Cerebellar nuclear complex (tissue), 1 donor: ENCODE measurements at places on chromosomes 16 and 17.

DNA sequence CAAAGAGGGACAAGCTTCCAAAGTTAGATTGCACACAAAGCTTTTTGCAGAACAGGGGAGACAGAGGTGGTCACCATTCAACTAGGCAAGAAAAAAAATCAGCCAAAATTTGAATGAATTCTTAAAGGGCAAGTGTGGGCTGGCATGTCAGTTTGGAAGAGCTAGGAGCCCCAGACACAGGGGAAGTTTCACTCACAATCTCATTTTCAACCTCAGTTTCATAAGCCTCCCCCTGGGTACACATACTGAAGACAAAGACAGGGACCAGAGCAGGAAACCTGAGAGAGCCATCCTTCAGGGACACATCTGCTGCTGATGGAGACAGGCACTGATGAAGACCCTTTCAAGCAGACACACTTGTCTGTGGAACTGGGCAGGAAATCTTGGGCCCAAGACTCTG, 106.3 kb upstream of the PSMD7 start:
- DNase-seq = no peak

DNA sequence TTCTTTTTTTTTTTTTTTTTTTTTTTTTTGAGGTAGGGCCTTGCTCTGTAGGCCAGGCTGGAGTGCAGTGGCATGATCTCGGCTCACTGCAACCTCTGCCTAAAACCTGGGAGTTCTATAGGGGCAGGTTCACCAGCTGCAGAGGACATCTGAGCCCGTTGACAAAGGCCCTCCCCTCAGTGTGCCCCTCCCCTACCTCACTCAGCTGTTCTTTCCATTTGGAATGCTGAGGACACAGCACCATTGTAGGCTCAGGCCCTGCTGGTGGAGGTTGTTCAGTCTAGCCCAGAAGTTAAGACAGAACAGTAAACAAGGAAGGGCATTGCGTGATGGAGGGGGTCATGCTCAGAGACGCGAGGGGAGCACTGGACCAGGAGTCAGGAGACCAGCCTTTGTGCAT, 21.8 kb upstream of the KIF19 start:
- no peak for DNase-seq

DNA sequence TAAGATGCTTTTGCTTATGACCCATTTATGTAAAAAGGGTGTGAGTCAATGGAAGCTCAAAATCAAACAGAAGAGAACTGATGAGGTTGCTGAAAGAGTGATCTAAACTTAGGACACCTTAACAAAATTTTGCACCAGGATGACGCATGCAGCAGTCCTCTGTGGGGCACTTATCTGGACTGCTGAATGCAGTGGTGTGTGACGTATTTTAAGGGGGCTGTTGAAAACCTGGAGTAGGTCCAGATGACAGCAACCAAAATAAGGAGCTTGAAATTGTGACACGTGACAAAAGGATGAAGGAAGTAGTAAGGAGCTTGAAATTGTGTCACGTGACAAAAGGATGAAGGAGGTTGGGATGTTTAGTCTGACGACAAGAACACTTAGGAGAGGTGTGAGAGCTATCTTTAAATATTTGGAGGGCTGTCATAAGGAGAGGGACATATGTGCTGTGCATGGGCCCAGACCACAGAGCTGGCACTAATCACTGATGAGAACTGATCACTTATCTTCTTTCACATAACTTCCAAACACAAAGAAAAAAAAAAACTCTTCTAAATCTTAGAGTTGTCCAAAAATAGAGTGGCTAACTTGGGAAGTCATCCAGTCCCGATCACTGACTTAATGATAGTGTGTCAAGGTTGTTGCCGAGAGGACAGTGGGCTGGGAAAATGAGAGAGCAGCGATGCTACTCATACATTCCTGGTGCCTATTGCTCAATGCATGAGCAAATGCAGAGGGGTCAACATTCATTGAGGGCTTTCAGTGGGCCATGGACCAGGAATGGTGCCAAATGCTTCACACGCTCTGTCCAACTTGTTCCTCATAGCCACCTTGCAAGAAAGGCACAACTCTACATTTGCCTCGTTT, 264.2 kb upstream of the ZFHX3 start:
- DNase-seq = no peak

GRCh38 chr16:85839681-85840240, 40.3 kb downstream of the COX4I1 start:
- no peak for DNase-seq

DNA sequence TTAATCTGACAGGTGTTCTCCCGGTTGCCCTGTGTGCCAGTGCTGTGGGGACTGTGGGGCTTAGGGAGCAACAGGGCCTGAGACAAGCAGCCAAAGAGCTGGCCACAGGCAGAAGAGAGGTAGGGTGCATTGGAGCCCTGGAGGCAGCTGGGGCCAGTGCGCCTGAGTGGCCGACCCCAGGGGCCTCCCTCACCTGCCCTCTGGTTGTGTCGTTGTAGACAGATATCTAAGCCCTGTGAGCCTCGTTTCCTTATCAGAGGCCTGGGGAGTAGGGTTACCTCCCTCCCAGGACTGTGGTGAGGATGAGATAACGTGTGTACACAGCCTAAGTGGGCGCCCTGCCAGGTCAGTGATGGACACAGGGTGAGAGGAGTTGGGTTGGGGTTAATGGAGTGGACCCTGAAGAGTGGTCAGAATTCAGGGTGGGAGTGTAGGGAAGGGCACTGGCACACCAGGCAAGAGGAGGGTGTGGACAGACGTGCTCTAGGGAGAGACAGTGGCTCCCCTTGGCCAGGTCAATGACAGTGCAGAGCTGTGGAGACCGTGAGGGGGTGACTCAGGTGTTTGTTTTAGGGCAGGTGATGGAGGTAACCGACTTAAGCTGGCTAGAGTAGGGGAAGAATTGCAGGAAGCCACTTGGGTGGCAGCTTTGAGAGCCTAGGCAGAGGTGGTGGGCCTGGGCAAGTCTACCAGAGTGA, 3.4 kb downstream of the NARF start:
- DNase-seq = no peak

DNA sequence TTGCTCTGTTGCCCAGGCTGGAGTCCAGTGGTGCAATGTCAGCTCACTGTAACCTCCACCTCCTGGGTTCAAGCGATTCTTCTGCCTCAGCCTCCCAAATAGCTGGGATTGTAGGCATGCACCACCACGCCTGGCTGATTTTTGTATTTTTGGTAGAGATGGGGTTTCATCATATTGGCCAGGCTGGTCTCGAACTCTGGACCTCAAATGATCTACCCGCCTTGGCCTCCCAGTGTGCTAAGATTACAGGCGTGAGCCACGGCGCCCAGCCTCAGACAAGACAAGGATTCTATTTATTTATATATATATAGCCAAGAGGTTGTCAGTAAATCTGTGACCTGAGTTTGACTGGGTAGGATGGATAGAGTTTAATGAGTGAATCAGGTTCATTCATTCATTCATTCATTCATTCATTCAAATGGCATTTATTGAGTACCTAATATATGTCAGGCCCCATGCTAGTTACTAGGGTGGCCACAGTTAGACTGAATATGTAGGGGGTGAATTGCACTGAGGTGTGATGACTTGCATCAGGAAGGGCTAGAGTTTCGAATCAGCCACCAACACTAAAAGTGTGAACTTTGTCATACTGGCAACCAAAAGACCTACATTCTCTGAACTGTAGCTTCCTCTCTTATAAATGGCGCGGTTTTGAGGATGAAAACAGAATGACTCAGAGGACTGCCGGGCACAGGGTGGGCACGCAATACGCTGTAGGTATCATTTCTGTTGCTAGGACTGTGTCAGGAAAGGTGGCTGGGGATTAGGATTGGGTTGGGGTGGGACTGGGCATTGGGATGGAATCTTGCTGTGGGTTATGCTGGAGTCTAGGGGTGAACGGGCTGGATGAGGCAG, 37.8 kb downstream of the ITGAE start:
- no peak for DNase-seq

DNA sequence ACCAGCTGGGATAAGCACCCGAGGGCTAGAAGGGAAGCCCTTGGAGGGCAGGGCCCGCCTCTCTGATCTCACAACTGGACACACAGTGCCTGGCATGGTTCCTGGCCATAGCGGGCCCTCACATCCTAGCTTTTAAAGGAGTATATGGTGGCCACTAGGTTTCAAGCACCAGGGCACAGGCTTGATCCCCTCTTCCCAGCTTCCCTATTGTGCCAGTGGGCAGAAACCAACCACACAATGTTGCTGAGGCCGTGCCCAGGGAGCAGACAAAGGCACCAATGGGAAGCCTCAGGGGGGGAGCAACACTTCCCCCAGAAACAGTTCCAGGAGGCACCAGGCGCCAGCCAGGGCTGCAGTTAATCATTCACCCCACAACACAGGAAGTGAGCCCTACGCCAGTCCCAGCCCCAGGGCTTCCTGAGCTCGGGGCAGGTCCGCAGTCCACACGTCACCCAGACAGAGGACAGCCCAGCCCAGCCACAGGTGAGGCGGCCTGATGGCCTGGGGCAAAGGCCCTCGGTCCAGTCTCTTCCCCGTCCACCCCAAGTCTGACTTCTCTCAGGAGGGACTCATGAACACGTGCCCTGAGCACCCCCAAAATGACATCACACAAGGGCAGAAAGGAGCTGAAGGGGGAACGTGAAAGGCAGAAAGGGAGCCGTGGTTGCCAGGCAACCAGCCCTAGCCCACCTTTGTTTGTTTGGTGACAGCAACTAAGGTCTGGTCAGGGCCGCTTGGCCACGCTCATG, 12.8 kb downstream of the SMIM5 start:
- DNase-seq = no peak
